Coronary artery (tissue), 2 donors: ENCODE measurements at places on chromosomes 5 and 9.
A peak's percentile ranks its signal among the peaks of the same experiment; 100 is the strongest.

GRCh38 chr5:76372323-76373054 is 30.6 kb upstream of the IQGAP2 start:
- DNase-seq, result no peak

DNA sequence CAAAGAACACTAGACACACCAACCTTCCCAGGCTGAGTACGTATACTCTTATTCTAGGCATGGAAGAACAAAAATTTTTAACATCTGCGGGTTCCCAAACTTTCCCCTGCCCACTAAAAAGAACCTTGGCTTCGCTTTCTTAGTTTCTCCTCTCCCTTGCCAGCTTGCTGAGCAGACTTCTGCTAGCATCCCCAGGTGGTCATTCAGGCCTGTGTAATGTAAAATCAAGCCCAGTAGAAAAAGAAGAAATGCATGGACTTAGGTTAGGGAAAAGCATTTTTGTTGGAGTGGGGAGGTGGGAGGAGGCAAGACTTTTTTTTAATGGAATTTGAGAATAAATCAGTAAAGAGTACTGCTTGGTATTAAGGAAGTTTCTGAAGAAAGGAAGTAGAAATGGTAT is 331.0 kb upstream of the TLE4 start:
- DNase-seq, result no peak

DNA sequence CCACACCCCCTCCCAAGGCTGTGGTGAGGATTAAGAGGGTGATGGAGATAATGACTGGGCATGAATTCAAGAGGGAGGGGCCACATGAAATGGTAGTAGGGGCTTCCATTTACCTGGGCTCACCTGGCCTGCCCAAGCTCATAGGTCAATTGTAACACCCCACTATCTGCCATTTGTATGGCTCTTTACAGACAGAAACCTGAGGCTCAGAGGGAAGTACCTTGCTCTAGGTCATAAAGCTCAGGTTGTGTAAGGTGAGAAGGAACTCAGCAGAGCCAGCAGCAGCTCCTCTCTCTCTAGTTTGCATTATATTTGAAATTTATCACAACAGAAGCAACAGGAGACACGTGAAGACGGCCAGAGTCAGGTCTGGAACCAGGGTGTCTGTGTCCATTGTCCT is 133.4 kb upstream of the ALDH1B1 start:
- peak; percentile 16 for DNase-seq

- DNase-seq, result no peak
Measured at GRCh38 chr5:64269164-64269563, 103.5 kb downstream of the RNF180 start.

DNA sequence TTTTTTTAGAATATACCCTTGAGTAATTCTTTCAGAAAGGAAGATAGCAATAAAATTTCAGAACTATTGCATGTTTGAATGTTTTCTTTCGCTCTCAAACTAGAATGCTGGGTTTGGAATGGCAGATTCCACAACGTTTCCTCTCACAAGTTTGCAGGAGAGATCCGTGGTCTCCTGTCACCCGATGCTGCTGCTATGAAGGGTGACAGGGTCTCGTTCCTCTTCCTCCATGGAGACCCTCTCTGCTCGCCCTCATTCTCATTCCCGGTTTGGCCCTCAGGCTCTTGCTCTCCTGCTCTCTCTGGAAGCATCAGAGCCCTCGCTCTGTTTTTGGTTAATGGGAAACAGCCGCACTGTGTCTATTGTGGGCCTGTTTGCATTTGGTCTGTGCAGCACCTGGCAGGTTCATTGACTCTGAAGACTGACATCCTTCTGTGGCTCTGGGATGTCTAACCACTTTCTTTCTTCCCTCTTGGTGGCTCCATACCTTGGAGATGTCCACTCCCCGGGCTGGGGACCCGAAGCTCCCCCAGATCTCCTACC is 12.6 kb upstream of the FAM163B start:
- no peak for DNase-seq

GRCh38 chr9:126609711-126610388 is 3.9 kb upstream of the LMX1B start:
- DNase-seq, result no peak
